ENCODE measurements at places on chromosomes 6 and 20.

GRCh38 chr6:15310680-15311079 is 64.8 kb downstream of the JARID2 start:
- no peak for DNase-seq

DNA sequence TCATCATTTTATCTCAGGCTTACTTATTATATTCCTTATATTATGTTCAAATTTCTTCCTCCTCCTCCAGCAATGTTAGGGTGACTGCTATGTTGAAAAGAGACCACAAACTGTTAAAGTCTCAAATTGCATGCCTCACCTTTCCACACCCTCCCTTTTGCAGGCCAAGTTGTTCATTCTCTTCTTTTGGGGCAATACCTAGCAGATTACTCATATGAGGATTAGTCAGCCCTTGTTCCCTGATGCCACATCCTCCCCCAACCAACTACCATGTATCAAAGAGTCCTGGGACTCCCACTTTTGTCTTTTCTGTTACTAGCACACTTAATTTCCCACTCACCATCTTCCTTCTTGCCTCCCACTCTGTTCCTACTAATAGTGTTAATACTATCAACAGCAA is 434.7 kb downstream of the BCKDHB start:
- DNase-seq: no peak

DNA sequence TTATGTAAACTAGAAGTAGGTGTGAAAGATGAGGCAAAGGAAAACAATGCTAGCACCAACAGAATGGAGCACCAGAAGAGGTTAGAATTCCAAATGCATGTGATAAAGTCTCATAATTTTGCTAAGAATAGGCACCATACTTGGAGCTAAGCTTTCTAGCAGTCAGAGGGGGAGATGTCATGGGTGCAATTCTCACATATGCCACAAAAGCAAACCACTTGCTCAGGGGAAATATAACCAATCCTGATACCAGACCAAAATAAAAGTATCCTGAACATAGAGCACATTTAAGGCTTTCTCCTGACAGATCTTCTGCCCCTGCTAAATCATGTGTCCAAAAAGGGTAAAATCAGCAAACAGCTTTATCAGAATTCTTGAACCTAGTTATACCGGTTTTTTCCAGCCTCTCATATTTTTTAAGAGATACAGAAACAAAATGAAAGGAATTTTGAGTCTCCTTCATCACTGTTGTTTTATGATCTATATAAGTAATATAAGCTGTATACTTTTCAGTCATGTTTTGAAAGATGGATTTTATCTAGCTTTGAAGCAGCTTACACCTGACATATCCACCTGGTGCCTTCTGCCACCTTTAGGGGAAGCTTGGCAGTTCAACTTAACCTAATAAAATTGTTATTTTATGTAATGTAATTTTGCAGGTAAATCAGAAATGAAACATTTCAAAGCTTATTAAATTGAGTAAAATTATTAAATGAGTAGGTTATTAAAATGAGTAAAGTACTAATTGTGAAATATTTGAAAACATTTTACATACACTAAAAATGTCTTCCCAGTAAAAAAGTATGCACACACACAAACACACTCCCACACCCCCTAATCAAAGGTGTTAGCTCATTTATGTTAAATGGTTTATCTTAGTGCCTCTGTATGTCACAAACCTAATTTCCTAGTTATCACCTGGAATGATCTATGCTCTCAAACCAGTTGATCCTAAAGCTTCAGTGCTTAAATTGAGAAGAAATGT is 2.8 kb downstream of the SPO11 start:
- DNase-seq: no peak

DNA sequence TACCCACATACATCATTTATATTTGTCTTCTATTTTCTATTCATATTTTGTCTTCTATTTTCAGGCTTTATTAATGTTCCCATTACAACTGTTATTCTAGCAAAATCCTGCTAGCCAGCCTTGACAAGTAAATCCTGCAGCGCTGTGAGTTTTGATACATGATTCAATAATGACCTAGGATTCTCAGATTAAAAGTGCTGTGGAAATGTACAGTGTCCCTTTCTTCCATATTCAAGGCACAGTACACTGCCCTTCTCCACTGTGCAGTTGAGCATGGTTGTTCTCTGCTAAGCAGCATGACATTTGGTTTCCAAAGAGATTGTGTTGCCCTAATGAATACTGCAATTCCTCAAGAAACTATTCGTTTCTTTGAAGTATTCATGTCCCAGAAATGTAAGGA is 5.8 kb upstream of the HEY2 start:
- DNase-seq: no peak

- DNase-seq: no peak
Measured at GRCh38 chr6:28002161-28002560, 45.1 kb downstream of the OR2B6 start.

- no peak for DNase-seq
Measured at GRCh38 chr6:113526995-113527394, 330.1 kb upstream of the MARCKS start.

- no peak for DNase-seq
Measured at GRCh38 chr20:19975436-19975799, 41.7 kb upstream of the NAA20 start.

- DNase-seq: no peak
Measured at GRCh38 chr20:56627122-56628014, 1.7 kb upstream of the TFAP2C start.

GRCh38 chr6:31896856-31897611 is 464 bp downstream of the EHMT2 start:
- no peak for DNase-seq

GRCh38 chr6:5846889-5847288 is 159.8 kb downstream of the NRN1 start:
- no peak for DNase-seq

DNA sequence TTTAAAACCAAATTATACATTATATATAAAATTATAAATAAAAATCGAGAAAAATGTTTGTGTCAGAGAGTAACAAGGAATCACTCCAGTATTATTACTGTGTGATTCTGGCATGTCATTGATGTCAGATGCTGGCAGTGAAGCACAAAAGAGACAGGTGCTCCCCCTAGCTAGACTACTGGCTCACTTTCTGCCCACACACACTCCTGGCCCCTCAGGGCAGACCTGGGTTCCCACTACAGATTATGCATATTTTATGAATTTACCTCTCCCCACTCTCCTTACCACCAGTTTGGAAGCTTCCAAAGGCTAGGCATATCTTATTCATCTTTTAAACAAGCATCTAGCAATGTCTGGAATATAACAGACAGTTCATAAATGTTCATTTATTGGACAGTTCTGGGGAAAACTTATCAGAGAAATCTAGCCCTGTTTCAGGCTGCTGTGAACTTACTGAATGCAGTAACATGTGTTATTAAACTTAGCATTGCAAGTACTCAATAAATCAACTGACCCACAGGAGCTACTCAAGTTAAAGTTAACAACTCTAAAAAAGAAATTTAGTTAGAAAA is 12.8 kb downstream of the SNX3 start:
- no peak for DNase-seq

DNA sequence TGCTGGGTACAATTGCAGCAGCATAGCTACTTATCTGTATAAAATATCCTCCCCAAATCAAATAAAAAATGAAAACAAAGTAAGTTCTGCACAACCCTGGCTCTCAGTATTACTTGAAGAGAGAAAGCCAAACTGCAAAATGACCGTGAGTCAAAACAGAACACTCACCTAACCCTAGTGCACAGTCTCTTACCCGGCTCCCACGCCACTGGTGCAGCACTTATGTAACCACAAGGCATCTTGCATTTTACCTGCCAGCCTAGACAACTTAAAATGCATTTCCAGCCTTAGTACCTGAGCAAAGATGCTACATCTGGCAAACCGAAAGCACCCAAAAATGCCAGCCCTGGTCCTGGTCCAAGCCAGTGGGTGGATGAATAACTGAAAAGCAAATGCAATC is 12.4 kb upstream of the SIRPB1 start:
- no peak for DNase-seq

Data from SHP77 treated with DMSO at 0.1 percent for 48 hours (cell line).